ENCODE measurements at places on chromosomes 13 and 19.
A peak's percentile ranks its signal among the peaks of the same experiment; 100 is the strongest.

DNA sequence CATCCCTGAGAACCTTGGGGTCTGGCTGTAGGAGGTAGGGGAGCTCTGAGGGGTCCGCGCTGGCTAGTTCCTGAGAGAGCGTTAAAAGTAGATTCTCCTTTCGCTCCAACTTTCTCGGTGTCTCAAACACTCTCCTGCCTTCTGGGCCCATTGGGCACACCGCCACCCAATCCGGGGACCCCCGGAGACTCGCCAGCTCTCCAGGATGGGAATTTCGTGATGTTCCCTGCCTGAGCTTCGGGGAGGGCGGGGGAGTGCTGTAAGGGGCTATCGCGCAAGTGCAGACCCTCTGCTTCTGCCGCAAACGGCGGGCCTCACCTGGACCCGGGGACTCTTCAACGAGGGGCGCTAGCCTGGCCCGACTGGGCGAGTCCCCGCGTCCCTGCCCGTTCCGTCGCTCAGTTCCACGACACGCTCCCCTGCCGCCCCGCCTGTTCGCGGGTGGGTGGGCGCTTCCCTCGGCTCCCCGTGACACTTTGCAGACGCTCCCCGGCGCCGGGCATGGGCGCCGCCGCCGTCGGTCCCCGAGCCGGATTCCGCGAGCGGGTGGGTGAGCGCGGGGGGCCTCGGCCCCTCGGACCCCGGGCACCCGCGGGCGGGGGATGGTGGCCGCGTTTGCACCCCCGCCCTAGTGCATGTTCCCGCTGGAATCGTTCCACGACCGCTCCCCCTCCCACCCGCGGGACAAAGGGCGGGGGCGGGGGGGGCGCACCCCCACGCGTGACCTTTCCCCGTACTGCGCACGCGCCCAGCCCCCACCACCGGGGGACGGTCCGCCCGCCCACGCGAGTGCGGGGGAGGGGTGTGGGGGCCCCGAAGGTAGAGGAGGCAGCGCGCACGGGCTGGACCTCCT, at the start of gene CCDC106:
Gene CCDC106 (plus strand): TSS at position 481 of the 853 bp plus-strand sequence. CDS start 835 bp downstream, outside the sequence.
- peak; percentile 72 for DNase-seq

- DNase-seq: no peak
Observed at GRCh38 chr19:752652-753517, 2.0 kb downstream of the MISP start.

- no peak for DNase-seq
Observed at GRCh38 chr13:32040052-32040642, 8.6 kb downstream of the FRY start.

DNA sequence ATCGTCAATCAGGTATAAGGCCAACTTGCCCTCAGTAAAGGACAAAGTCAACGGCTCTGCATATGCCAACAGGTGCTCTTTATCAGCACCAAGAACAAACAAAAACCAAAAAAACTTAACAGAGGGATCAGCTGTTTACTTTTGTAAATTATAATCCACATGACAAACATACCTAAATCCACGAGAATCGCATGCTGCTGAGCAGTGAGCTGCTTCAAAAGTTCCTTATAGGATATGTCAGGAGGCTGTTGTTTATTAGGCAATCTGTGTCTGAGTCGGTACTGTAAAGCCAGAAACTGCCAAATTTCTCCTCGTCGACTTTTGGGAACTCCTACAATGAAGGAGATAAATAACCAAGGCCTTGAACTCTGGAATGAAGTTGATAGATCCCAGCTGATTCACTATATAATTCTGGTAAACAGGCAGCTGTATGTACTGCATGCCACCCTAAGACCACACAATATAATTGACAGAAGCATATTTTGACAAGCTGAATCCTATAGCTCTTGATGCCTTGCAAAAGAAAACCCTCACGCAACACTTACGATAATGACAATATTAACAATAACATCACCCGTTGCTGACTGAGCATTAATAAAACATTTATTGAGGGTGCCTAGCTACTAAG, 179.8 kb downstream of the TBC1D4 start:
- no peak for DNase-seq

GRCh38 chr13:76851961-76852360, 34.2 kb downstream of the KCTD12 start:
- DNase-seq: no peak

- DNase-seq: no peak
Observed at GRCh38 chr13:60933638-60934037, 482.0 kb downstream of the PCDH20 start.

DNA sequence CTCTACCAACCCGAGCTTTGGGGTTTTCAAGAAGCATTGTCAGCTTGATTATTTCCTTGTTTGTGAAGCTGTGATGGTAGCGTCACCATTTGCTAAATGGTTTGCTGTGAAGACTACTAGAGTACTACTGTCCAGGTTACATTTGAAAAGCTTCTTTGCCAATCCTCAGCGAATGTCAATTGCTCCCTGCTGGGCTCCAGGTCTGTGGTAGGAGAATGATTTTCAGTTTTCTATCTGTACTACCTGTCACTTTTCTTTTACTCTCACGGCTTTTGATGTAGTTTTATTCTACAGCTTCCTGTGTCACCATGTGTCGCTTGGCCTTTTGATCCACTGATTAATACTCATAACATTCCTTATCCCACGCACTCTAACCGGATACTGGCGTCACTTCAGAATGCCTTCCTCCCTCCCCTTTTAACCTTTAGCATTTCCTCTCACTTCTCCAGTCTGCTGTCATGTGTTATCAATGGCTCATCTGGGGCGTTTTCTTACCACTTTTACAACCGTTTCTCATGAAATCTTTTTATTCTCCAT, 7.5 kb upstream of the GPR183 start:
- no peak for DNase-seq

DNA sequence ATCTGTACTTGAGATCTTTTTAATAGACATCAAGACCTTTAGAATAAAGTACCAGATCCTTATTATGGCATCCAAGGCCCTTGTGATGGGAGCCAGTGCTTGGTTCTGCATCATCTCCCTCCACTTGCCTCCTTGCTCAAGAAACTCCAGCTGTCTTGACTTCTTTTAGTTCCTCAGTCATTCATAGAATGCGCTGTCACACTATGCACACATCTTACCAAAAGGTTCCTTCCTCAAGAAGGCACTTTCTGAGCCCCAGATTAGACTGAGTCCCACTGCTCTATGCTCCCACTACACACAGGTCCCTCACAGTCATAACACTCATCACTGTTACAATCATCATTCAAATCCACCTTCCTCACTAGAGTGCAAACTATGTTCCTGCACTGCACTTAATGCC, 57.8 kb upstream of the ITM2B start:
- no peak for DNase-seq

DNA sequence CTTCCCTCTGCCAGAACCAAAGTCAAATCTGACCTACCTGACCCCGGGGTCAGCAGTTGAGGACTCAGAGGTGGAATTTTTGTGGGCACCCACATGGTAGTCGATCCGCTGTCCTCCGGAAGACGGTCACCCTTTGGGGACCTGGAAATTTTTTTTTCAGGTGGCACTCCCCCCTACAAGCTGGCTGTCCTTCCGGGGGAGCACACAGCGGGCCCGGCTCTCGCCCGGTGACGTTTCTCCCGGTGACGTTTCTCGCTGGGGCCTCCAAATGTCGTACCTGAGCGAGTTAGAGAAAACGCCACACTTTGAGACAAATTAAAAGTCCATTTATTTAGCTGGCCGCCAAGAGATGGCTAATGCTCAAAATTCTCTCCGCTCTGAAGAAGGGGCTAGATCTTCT, 48.8 kb downstream of the ZFP14 start:
- DNase-seq: no peak

DNA sequence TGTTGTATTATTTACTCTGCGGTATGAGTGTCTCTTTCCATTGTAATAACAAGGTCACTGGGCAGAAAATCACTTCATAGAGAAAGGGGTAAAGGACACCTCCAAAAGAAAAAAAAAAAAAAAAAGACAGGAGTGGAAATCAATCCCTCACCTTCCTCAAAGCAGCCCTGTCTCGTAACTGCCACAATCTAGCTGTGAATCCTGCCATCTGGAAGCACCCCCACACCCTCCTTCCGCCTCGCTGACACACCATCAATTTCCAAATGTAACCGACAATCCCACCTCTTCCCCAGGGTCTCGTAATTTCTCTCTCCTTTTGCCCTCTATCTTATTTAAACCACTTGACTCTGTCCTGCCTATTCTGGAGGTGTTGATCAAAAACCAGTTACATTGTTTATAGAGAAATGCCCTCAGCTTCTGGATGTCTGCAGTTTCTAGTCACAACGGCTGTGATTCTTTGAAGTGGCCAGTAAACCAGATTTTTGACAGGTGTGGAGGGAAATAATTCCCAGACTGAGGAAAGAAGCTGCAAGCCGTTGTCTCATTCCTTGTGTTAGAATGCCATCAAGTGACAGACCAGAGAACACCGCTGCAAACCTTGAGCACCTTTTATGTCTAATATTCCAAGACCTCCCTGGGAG, 9.1 kb upstream of the POP4 start:
- DNase-seq: no peak

DNA sequence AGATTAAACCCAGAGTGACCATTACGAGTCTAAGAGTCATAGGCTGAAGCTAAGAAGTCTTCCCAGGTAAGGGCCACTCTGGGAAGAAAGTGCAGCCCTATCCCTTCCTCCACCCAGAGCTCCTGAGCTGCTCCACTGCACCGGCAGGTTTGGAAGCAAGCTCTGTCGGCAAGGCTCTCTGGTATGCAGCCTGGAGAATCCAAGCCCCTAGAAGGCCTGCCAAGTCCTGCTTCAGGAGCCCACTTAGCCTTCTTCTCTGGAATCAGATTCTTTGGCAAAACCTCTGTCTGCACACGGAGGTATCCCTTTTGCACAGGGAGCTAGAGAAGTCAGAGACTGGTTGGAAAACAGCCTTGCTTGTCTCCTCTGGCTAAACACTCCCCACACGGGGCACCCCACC, 58.5 kb downstream of the CEBPG start:
- no peak for DNase-seq

- no peak for DNase-seq
Observed at GRCh38 chr13:73187106-73187505, 128.3 kb downstream of the KLF5 start.
